ENCODE measurements at places on chromosomes 3 and 15.

- no peaks in the 10 kb centered on the region for H3K27me3 ChIP-seq
- H3K4me1 ChIP-seq, result no peaks in the 10 kb centered on the region
- no peak overlapping the region for H3K27ac ChIP-seq
- peaks cover 24% of the 10 kb centered on the region for H3K36me3 ChIP-seq
- no peak for DNase-seq
Observed at GRCh38 chr15:28933710-28934445, 48.1 kb downstream of the APBA2 start.

DNA sequence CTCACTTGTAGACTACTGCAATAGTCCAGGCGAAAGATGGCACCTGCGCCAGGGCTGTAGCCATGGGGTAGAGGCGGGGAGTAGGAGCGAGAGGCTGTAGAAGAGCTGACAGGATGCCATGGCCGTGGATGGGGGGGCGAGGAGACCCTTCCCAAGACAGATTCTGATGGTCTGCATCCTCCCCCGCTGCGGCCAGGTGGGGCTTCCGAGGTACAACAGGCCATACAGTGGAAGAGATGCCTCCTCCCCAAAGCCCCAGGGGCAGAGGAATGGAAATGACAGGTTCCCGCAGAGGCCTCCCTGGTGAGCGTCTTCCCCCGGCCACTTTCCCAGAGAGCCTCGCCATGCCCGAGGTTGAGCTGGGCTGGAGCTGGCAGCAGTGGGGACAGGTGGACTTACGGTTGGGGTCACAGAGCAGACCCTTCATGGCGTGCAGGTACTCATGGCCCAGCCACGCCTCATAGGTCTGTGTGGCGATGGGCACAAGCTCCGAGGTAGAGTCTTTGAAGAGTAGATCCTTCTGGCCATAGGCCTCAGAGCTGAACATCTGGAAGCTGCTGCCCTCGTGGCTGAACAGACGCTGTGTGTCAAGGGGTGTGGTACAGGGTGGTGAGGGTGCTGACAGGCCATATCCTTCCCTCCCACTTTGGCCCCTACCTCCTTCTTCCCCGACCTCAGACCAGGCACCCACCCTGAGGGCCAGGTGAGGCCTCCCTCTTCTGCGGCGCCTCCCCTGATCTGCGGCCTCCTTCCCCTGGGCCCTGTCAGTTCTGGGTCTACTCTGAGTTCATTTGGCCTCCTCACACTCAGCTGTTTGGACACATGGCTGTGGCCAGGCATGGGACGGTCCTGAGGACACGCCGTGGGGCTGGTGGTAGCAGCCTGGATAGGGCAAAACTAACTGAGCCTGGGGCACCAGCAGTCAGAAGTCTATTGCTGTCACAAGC lies 13.6 kb downstream of the MELTF start:
- no peaks in the 10 kb centered on the region for H3K36me3 ChIP-seq
- no peak overlapping the region for H3K4me3 ChIP-seq
- H3K27me3 ChIP-seq, result peaks cover 18% of the 10 kb centered on the region
- H3K4me1 ChIP-seq, result peaks cover 12% of the 10 kb centered on the region
- DNase-seq, result no peak

DNA sequence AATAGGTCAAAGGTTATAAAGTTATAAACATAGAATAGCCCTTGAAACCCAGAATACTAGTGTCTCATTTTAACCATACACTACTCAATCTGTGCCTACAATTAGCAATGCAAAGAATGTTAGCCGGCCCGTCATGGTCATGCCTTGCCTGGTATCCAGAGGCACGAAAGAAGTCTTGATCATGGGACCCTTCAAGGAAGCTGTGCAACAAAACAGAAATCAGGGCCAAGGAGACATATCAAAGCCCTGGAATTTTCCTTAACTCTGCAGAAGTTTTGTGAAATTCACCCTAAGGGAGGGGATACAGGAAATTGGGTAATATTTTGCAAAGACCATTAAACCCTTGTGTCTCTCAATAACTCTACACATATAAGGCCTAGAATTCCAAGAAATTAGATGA lies 482.4 kb downstream of the ROBO1 start:
- no peaks in the 10 kb centered on the region for H3K4me1 ChIP-seq
- H3K27me3 ChIP-seq, result no peaks in the 10 kb centered on the region
- no peak overlapping the region for H3K4me3 ChIP-seq
- DNase-seq, result no peak
- H3K27ac ChIP-seq, result no peak overlapping the region

GRCh38 chr3:46665763-46666452 lies 27.6 kb downstream of the ALS2CL start:
- H3K36me3 ChIP-seq, result no peaks in the 10 kb centered on the region
- DNase-seq, result no peak
- H3K4me3 ChIP-seq, result no peak overlapping the region
- no peak overlapping the region for H3K27ac ChIP-seq
- no peaks in the 10 kb centered on the region for H3K4me1 ChIP-seq
- H3K27me3 ChIP-seq, result no peaks in the 10 kb centered on the region

- DNase-seq, result no peak
- H3K27ac ChIP-seq, result peak overlapping the region; percentile 33
- H3K27me3 ChIP-seq, result no peaks in the 10 kb centered on the region
- no peaks in the 10 kb centered on the region for H3K36me3 ChIP-seq
Observed at GRCh38 chr3:13042127-13042701, 31.0 kb downstream of the IQSEC1 start.

- no peak overlapping the region for H3K27ac ChIP-seq
- H3K4me3 ChIP-seq, result no peak overlapping the region
- H3K36me3 ChIP-seq, result peaks cover 85% of the 10 kb centered on the region
- no peak for DNase-seq
Observed at GRCh38 chr3:169777822-169778221, 4.6 kb downstream of the MYNN start.

DNA sequence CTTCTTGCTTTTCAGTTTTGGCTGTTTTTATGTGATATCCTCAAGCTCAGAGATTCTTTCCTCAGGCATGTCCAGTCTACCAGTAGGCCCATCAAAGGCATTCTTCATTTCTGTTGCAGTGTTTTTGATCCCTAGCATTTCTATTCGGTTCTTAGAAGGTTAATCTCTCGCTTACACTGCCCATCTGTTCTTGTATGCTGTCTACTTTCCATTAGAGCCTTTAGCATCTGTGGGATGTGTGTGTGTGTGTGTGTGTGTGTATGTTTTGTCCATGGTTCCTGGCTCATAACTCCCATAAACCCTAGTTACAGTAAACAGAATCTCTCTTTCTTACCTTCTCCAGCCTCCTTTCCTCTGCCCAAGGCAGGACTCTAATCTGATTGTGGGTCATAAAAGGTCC lies 5.1 kb upstream of the SLC22A13 start:
- no peak overlapping the region for H3K27ac ChIP-seq
- DNase-seq, result no peak
- H3K4me1 ChIP-seq, result peaks cover 8% of the 10 kb centered on the region
- no peak overlapping the region for H3K4me3 ChIP-seq

- DNase-seq, result no peak
- H3K4me3 ChIP-seq, result no peak overlapping the region
- H3K4me1 ChIP-seq, result no peaks in the 10 kb centered on the region
- no peaks in the 10 kb centered on the region for H3K27me3 ChIP-seq
- H3K27ac ChIP-seq, result no peak overlapping the region
- peaks cover 16% of the 10 kb centered on the region for H3K36me3 ChIP-seq
Observed at GRCh38 chr3:197682713-197683112, 54.0 kb downstream of the RUBCN start.
